ENCODE measurements at places on chromosomes 1 and 21.

- DNase-seq: no peak
Observed at GRCh38 chr1:68307378-68307787, 75.1 kb upstream of the WLS start.

- DNase-seq: no peak
Observed at GRCh38 chr1:236844499-236845271, 49.6 kb downstream of the MTR start.

GRCh38 chr1:39509360-39510009 lies 18.0 kb downstream of the BMP8A start:
- no peak for DNase-seq

DNA sequence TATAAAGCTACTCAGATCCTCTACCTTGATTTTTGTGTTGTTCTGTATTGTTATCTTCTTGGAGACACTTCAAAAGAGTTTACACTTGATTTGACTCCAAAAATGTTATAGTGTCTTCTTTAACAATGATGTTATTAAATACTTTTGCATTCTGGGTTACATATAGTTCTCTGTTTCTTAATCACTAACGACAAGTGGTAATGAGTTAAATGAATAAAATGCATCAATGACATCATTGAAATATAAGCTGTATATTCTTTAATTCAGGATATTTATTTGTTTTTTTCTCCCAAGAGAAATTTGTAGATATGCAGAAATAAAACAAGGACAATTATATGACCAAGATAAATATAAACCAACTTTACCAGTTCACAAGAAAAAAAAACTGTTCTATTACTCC lies 7.2 kb upstream of the CFHR5 start:
- no peak for DNase-seq

DNA sequence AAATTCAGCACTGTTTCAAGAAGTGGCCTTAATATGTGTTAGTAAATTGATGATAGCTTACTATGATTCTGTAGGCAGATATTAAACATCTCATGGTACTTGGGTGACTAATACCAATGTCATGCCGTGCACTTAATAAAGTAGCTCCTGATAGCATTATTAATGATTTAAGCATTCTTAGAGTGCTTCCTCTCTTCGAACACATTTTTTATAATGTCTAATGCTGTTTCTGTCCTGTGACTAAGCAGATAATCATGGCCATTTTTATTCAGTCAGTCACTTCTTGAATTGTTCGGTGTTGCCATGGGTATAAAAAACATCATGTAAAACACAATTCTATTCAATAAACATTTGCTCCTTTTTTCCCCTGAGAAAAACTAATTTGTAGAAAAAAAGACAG lies 804.6 kb upstream of the ADGRL4 start:
- DNase-seq: no peak

GRCh38 chr1:7454895-7455784 lies 316.0 kb upstream of the VAMP3 start:
- DNase-seq: no peak

DNA sequence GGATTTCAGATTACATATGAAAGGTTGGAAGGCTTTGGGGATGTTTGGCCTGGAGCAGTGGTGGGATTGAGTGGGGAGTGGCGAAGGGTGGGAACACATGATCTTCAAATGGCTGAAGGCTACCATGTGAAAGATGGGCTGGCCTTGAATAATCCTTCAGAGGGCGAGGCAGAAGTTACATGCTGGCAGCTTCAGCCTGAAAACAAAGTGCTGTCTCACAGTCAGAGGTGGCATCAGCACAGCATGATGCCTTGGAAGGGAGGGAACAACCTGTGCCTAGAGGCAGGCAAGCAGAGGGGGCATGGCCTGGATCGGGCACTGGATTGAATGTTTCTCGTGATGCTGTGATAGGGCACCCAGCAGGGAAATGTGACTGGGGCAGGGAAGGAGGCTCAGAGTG lies 130.8 kb downstream of the BEND5 start:
- DNase-seq: no peak

- no peak for DNase-seq
Observed at GRCh38 chr1:154758346-154758745, 111.7 kb downstream of the KCNN3 start.

DNA sequence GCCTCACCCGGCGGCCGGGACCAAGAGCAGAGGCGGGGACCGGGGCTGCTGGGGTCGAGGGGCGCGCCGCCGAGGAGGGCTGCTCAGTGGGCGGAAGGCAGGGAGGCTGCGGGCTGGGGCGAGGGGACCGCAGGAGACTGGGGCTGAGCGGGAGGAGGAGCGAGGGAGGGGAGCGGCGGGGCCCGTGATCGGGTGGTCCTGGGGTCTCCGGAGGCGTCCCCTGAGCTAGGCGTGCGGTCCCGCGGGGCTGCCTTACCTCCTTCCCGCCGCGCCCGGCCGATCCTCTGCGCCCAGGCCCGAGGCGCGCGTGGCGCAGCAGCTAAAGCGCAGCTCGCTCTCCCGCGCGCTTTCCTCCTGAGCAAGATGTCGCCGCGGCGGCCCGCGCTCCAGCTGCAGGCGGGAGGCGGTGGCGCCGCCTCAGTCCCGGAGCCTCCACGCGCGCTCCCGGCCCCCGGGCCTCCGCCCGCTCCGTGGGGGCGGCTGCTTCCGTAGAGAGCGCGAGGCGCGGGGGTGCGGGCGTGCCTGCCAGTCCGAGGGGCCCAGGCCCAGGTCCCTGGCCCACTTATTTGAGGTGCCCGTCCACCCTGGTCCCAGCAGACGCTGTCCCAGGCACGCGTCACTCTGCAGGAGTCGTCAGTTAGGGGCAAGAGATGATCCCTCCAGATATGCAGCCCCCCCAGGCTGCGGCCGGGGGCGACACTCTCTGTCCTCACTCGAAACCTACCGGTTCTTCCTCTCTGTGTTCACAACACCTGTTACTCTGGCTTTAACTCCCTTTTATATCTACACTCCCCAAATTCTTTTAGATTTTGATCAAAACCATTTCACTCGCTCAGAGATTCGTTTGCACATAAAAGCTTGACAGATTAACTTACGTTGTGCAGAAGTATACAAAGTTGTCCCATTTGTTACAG lies at the start of gene CCSAP:
CCSAP (minus strand) TSS at position 392 of the 914 bp plus-strand sequence. CDS start 582 bp downstream, outside the sequence.
- peak; percentile 50 for DNase-seq

GRCh38 chr1:23787701-23788100 lies 3.2 kb upstream of the LYPLA2 start:
- no peak for DNase-seq

GRCh38 chr1:89298461-89298860 lies 25.8 kb upstream of the GBP5 start:
- DNase-seq: no peak

DNA sequence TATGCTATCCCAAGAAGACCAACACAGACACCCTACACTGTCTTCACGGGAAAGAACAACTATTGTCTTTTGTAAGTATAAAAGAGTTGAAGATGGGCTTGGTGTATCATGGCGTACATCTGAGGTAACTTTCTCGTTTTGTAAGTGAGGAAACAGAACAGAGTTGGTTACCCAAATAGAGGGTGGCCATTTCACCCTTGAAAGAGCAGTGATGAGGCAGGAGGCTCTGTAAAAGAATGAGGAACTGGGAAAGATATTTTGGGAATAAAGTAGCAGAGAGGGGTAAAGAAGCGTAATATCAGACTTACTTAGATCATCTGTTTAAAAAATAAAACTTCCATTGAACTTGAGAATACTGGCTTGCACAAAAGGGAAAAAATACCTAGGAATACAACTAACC lies 18.9 kb downstream of the FCRL2 start:
- no peak for DNase-seq

DNA sequence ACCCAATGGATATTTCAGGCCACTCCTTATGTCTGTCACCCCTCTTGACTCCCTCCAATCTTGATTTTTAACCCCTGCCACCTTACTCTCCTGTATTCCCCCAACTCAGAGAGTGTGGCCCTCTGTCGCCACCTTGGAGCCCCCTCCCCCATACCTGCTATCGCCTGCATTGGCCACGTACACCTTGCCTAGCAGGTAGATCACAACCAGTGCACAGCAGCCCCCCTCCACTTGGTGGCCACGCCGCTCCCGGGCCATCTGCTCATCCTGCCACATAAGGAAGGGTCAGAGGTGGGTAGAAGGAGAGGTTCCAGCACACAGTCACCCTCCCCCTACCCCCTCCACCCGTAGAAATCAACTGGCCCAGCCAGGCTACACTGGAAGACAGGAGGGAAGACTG lies 2.9 kb downstream of the PPM1J start:
- DNase-seq: no peak

GRCh38 chr1:43620956-43621355 lies 29.0 kb upstream of the KDM4A start:
- DNase-seq: no peak

- DNase-seq: no peak
Observed at GRCh38 chr1:102190429-102190828, 193.7 kb upstream of the OLFM3 start.

GRCh38 chr1:105243411-105243810 lies 1493.7 kb downstream of the AMY1C start:
- no peak for DNase-seq

DNA sequence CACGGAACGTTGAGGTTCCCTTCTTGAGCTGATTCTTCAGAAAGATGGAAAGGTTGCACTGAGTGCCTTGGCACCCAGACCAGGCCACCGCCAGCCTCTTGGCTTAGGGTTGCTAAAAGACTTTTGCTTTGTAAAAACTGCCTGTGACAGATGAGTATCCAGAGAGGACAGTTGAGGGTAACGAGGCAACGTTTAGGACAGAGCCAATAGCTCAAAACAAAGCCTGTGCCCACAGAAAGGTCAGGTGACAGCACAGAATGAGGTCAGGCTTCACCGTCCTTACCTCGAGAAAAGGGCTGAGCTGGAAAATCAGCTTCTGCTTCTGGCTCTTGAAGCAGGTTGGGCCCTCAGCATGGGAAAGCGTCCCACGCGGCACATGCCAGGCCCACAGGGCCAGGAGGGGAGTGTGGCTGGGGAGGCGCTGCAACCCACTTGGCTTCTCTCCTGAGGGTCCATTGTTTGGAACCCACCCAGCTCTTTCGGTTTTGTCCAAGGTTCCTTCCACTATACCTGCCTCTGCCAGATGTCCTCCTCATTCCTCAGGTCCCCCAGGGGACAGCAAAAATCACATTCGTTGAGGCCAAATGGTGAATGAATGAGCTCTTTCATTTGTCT lies 55.5 kb downstream of the SCCPDH start:
- no peak for DNase-seq

GRCh38 chr1:158003406-158003800 lies 10.0 kb downstream of the KIRREL1 start:
- DNase-seq: no peak

DNA sequence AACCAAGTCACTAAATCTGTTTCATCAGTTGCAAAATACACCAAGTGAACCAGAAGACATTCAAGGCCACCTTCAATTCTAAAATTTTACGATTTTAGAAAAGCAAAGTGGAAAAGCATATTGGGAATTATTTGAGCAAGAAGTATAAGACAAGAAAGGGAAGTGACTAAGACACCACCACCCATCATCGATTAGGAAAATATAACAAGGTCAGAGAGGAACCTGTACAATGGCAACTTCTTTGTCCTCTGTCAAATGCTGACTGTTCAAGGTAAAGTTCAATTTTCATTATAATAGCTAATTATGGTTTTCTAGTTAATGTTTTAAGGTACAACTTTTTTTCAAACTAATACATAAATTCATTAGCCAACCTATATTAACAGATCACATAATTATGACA lies 10.8 kb downstream of the FRRS1 start:
- no peak for DNase-seq

- DNase-seq: no peak
Observed at GRCh38 chr1:34923490-34923889, 6.0 kb downstream of the DLGAP3 start.

- DNase-seq: peak; percentile 31
Observed at GRCh38 chr1:55214212-55214933, 791 bp downstream of the USP24 start.

- DNase-seq: no peak
Observed at GRCh38 chr1:11046270-11046566, 821 bp downstream of the MASP2 start.

DNA sequence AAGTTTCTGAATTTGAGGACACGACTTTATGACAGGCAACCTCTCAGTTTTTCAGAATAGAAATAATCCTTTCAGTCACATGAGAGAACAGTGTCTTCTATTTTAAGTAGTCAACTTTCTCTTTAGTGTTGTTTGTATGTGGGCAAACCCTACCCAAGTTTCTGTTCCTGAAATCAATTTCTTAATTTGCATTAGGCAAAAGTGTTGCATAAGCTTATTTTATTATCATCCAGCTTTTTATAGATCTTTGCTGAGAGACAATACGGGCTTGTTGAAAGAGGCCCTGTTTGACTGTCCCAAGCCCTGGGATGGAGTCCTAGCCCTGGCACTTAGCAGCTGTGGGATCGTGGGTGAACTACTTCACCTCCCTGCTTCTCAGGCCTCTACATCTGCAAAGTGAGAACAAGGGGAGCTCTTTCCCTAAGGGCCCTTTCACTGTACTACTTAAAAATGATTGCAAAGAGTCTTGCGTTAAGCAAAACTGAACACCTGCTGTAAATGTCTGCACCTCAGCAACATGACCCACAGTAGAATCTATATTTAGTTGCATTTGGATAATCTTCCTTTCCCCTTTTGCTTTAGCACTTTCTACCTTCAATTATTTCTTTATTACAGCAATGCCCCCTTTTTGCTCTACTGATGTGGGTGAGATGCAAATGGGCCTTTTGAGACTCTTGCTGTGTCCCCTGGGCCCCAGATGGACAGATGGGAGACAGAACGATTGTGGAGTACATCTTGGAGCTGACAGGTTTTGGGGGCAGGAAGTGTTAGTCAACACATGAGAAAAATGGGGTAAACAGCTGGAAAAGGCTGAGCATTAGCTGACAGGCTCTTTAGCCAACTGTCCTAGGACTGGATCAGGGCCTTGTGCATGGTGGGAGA lies 41.0 kb upstream of the SCAF4 start:
- DNase-seq: no peak

DNA sequence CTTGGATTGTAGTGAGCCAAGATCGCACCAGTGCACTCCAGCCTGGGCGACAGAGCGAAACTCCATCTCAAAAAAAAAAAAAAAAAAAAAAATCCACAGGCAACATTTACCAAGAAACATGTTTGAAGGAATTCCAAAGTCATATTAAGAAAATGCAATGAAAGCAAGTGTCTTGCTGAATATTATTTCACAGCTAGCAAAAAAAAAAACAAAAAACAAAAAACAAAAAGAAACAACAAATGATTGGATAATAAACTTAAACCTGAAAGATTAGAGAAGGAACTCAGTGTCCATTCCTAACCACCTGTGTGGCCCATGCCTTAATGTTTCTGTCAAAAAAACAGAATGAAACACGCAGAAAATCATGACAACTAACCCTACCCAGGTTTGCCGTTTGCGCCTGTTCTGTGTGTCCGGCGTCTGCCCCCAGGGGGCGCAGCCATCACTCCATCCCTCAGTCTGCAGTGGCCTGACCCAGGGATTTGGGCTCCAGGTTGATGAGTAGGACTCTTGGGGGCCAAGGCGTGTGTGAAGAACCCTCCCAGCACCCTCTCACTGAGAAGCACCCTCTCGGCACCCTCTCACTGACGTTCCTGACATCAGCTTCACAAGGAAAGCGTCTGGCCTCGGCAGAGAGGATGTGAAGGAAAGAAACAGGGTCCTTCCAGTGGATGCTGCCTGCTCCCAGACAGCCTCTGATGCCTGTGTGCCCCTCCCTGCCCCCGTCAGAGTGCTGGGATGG lies 19.2 kb upstream of the PTTG1IP start:
- DNase-seq: peak; percentile 74

Data from CD4-positive, alpha-beta T cell treated with Interferon gamma for 1 hour (primary cell).